ENCODE measurements at places on chromosomes 1 and 21.

DNA sequence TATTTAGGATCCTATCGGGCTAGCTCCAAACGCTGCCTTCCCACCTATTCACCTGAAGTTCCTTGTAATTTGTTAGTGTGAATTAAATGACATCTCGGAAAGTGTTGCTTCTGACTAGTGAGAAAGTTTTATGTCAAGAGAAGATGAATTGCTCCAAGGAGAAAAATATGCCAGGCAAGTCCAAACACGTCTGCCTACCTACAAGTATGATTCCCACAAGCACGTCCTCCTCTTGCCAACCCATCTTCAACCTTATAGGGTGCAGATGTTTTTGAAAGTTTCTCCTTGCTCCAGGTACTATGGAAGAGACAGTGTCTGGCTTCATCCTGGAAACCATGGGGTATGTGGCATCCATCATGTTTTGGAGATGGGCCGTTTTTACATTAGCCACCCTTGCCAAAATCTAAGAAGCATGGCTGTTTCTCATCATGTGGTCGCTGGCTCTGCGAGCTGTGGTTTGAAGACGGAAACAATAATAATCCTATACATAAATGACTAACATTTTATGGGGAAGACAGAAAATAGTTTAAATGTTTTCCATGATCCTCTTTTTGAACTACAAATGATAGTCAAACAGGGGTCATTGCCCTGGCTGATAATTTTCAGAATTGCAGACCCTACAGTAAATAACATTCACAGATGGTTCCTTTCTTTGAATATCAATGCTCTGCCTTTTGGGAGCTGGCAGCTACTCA, 505.8 kb downstream of the SMYD3 start:
- no peak for DNase-seq

GRCh38 chr21:17730782-17731181, 88.4 kb downstream of the C21orf91 start:
- DNase-seq = no peak

DNA sequence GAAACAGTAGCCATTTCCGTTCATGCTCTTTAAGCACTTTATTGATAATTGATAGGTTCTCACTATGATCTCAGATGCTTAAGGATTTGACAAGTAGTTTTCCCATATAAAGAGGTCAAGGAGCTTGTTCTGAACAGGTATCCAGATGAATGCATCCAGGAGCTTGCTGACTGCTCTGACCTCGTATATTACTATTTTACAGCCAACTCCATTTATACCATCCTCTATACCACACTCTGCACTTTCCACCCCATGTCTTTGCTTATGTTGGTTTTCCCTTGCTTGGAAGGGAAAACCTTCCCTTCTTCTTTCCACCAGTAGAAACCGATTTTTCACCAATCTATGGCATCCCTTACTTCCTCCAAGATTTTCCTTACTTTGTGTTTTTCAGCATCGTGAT, 107.2 kb downstream of the LHX9 start:
- no peak for DNase-seq

DNA sequence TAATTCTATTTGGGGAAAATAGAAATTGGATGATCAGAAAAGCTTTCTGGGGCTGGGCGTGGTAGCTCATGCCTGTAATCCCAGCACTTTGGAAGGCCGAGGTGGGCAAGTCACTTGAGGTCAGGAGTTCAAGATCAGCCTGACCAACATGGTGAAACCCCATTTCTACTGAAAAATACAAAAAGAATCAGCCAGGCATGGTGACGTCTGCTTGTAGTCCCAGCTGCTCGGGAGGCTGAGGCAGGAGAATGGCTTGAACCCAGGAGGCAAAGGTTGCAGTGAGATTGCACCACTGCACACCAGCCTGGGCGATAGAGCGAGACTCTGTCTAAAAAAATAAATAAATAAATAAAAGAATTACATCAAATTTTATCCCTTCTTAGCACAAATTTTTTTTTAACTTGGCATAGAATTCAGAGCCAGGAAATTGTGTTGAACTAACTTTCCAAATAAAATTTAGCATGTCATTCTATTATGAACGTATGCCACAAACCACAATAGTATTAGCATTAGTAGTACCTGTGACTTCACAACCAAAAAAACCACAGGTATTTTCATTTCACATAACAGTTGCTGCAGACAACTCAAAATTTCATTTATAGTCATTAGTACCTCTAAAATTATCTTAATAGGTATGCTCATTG, 4.5 kb upstream of the ANKRD13C start:
- no peak for DNase-seq

DNA sequence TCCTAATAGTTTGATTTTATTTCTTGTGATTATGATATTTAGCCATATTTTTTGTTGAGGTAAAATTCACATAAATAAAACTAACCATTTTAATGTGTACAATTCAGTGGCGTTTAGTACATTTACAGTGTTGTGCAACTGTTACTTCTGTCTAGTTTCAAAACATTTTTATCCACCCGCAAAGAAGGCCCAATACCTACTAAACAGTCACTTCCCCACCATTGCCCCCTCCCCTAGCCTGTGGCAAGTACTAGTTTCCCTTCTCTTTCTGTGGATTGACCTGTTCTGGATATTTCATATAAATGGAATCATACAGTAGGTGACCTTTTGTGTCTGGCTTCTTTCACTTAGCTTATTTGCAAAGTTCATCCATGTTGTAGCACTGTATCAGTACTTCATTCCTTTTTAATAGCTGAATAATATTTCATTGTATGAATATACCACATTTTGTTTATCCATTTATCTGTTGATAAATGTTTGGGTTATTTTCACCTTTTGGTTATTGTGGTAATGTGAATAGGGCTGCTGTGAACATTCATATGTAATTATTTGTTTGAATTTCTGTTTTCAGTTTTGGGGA, 4.1 kb downstream of the FLVCR1 start:
- DNase-seq = no peak
